PC-3 (cell line): ENCODE measurements at places on chromosomes 12 and 14. TPM values are rescaled to one million over a fixed set of nuclear protein-coding genes. Genes with fewer than 3 reads are reported as not detected.

GRCh38 chr14:30798516-30798915 lies 75.8 kb upstream of the COCH start:
- DNase-seq: no peak

GRCh38 chr14:82724316-82724715 lies 1190.7 kb upstream of the SEL1L start:
- peak; percentile 21 for DNase-seq

- DNase-seq: peak; percentile 40
Measured at GRCh38 chr12:10363914-10364814, 25.7 kb downstream of the KLRK1 start.

The CCDC175 gene
- total RNA-seq: not detected in 2 replicates

The TAS2R20 gene
- 0.11 and 0.46 TPM in 2 replicates for total RNA-seq

The KCNH3 gene
- total RNA-seq: 0.07 and 0.12 TPM in 2 replicates

The SRSF9 gene
- 319 and 382 TPM in 2 replicates for total RNA-seq

DNA sequence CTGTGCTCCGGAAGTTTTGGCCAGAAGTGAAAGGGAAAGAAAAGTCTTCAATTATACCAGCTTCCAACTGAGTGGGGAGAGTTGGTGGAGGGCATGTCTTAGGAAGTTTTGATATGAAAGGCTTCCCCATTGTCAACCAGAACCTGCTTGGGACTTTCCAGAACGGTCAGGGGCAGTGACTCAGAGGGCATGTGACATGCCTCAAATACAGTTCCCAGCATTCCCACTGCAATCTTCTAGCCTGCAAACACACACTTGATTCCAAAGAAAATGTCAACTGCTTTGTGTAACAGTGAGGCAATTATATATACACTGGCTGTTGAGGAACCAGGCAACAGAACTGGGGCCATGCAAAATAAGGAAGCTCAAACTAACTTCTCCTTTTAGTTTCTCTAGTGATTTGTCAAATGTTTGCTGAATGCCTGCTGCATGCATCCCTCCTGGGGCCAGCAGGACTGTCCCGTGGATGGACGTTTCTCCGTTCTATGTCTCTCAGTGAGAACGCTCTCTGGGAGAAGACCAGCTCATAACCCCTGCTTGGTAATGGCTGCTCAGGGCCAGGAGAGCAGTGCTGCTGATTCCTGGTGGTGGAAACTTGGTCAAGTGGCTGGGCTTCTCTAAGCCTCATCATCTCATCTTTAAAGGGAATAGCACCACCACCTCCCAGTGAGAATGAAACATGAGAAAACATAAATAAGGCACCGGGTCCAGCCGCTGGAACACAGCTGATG lies 18.3 kb downstream of the SLC25A47 start:
- DNase-seq: peak; percentile 35

GRCh38 chr12:70908978-70909377 lies 11.6 kb downstream of the PTPRR start:
- no peak for DNase-seq

The ANO4 gene
- total RNA-seq: not detected in 2 replicates

GRCh38 chr14:55015006-55015405 lies 11.9 kb downstream of the WDHD1 start:
- peak; percentile 59 for DNase-seq

The DNAJC22 gene
- total RNA-seq: 12.9 and 16.8 TPM in 2 replicates

The SERPINA12 gene
- not detected in 2 replicates for total RNA-seq

GRCh38 chr14:97844042-97844441 lies 1046.9 kb downstream of the VRK1 start:
- DNase-seq: no peak

The TAS2R9 gene
- total RNA-seq: not detected in 2 replicates

The GUCY2C gene
- not detected in 2 replicates for total RNA-seq

DNA sequence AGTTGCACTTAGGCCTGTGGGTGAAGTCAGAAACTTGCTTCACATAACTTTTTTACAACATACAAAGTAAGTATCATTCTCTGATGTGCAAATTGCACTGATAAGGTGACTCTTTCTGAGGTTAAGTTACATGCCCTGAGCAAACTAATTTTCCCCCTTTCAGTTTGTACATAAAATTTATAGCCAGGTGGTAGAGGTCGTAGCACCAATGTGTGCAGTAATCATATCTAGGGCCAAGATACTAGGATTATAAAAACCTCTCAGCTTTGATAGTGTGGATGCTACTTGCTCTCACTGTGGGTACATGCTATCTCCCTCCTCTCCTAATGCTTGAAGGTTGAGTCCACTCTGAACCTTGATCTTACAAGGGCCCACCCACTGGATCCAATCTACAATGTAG lies 130.7 kb upstream of the CPNE8 start:
- DNase-seq: no peak

- no peak for DNase-seq
Measured at GRCh38 chr14:68364792-68365192, 428.1 kb downstream of the ZFP36L1 start.

DNA sequence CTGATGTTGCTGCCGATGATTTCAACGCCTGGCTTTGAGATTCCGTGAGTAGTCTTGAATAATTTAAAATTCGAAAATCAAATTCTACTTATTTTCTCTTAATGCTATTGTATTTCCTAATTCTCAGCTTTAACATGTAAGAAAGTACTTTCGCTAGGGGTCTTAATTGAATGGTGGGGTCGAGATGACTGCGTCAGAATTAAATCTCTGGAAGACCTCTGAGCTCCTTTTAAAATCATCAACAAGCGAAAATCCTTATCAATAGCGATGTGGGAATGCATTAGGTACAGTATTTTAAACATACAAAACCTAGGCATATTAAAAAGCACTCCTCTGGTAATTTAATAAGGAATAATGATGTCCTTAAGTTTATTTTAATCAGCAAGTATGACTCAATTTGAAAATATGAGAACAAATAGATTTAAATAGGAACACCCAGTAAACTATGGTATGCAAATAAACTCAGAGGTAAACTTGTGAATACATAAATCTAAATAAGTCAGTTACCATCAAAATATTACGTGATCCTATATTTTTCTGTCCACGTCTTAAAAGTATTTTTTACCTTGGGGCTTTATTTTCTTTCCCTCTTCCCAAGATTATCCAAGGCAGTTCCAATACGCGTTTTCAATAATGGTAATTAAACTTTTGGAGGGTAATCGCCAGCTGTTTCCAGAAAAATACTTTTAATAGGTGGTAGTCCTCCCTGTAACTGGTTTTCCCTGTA lies 1.4 kb downstream of the FOXA1 start:
- no peak for DNase-seq
